Mesenchymal stem cell (in vitro differentiated cells and primary cell): ENCODE measurements at places on chromosomes 5 and 9.

GRCh38 chr5:627840-628239 is 15.7 kb downstream of the CEP72 start:
- no peak for DNase-seq
- H3K27me3 ChIP-seq = no peaks in the 10 kb centered on the region
- H3K4me1 ChIP-seq = no peaks in the 10 kb centered on the region
- H3K27ac ChIP-seq = no peak overlapping the region
- H3K4me3 ChIP-seq = no peak overlapping the region
- peaks cover 37% of the 10 kb centered on the region for H3K36me3 ChIP-seq

GRCh38 chr9:127711831-127712274 is 3.6 kb downstream of the PTRH1 start:
- H3K4me1 ChIP-seq = peaks cover 48% of the 10 kb centered on the region
- no peaks in the 10 kb centered on the region for H3K36me3 ChIP-seq
- peak overlapping the region; percentile 15 for H3K27ac ChIP-seq
- DNase-seq = no peak
- H3K4me3 ChIP-seq = no peak overlapping the region

DNA sequence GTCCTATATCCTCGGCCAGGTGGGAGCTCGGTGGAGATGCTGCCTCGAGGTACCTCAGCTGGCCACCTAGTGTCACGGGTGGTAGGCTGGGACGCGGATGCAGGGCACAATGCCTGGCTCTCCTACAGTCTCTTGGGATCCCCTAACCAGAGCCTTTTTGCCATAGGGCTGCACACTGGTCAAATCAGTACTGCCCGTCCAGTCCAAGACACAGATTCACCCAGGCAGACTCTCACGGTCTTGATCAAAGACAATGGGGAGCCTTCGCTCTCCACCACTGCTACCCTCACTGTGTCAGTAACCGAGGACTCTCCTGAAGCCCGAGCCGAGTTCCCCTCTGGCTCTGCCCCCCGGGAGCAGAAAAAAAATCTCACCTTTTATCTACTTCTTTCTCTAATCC is 2.0 kb downstream of the PCDHGC3 start:
- H3K27ac ChIP-seq = no peak overlapping the region
- peak overlapping the region; percentile 88 for H3K4me3 ChIP-seq
- no peak for DNase-seq
- H3K36me3 ChIP-seq = peaks cover 21% of the 10 kb centered on the region
- H3K4me1 ChIP-seq = peaks cover 21% of the 10 kb centered on the region

GRCh38 chr5:55625589-55625909 is 86.6 kb downstream of the SLC38A9 start:
- H3K4me3 ChIP-seq = peak overlapping the region; percentile 34
- no peak overlapping the region for H3K27ac ChIP-seq
- H3K36me3 ChIP-seq = no peaks in the 10 kb centered on the region
- DNase-seq = no peak

- no peak overlapping the region for H3K4me3 ChIP-seq
- H3K27ac ChIP-seq = no peak overlapping the region
- H3K4me1 ChIP-seq = no peaks in the 10 kb centered on the region
- no peaks in the 10 kb centered on the region for H3K27me3 ChIP-seq
Observed at GRCh38 chr9:7516376-7516775, 283.2 kb downstream of the DMAC1 start.

- H3K27me3 ChIP-seq = peaks cover 12% of the 10 kb centered on the region
- H3K36me3 ChIP-seq = no peaks in the 10 kb centered on the region
- DNase-seq = no peak
- no peak overlapping the region for H3K27ac ChIP-seq
- H3K4me1 ChIP-seq = no peaks in the 10 kb centered on the region
- H3K4me3 ChIP-seq = no peak overlapping the region
Observed at GRCh38 chr9:129391221-129391661, 213.2 kb upstream of the IER5L start.

GRCh38 chr9:37917313-37917731 is 13.4 kb upstream of the SLC25A51 start:
- H3K27ac ChIP-seq = no peak overlapping the region
- H3K4me1 ChIP-seq = peaks cover 24% of the 10 kb centered on the region
- H3K27me3 ChIP-seq = no peaks in the 10 kb centered on the region
- H3K4me3 ChIP-seq = no peak overlapping the region
- peaks cover 32% of the 10 kb centered on the region for H3K36me3 ChIP-seq

DNA sequence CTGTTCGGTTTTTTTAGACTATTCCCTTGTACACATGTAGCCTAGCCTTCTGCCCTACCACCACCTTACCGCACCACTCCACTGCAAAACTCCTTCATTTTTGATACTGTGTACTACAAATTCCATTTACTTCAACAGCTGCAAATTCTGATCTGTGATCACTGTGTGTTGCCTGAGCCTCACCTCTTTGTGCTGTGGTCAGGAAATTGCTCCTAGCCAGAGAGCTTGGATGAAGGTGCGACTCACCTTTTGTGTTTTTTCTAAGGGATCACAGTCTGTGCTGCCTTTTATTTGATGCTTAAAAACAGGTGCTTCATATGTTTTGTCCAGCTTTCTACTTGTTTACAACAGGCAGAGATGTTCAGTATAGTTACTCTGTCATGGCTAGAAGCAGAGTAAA is 31.5 kb downstream of the CSNK1G3 start:
- no peak overlapping the region for H3K4me3 ChIP-seq
- H3K27ac ChIP-seq = no peak overlapping the region
- H3K4me1 ChIP-seq = peaks cover 4% of the 10 kb centered on the region
- peaks cover 4% of the 10 kb centered on the region for H3K36me3 ChIP-seq
- no peak for DNase-seq

DNA sequence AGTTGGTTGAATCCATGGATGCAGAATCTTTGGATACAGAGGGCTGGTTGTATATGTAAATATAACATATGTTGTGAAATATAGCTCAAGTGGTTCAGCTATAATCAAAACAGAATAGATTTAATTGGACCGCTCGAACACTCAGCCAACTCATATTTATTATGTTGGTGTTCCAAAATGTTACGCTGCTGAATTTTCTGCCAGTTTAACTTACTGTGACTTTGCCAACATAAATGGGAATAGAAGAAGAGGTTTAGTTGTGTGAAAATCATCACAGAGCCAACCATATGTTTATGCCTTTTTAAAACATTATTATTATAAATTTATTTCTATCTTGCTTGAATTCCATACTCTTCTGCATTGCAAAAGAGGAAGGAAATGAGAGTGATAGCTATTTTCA is 178.2 kb upstream of the FBXL7 start:
- H3K27ac ChIP-seq = no peak overlapping the region
- H3K4me1 ChIP-seq = no peaks in the 10 kb centered on the region
- H3K4me3 ChIP-seq = no peak overlapping the region
- no peaks in the 10 kb centered on the region for H3K36me3 ChIP-seq
- H3K27me3 ChIP-seq = no peaks in the 10 kb centered on the region

DNA sequence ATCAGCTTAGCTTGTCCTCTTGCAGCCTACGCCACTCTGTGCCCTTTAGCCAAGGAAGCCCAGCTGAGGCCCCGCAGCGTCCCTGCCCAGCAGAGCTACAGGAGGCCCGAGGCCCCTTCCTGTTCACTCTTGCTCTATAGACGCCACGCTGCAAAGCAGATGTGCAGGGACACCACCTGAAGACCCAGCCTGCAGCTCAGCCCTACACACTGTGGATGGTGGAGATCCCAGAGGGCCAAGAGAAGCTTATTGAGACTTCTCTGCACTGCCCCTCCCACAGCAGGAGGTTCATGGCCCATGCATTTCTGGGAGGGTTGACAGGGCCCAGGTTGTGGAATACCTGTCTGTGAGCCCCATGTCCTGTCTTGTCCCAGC is 33.6 kb downstream of the IRF1 start:
- H3K4me1 ChIP-seq = peaks cover 31% of the 10 kb centered on the region
- H3K4me3 ChIP-seq = no peak overlapping the region
- no peaks in the 10 kb centered on the region for H3K27me3 ChIP-seq

- H3K27ac ChIP-seq = no peak overlapping the region
- H3K36me3 ChIP-seq = no peaks in the 10 kb centered on the region
- no peak for DNase-seq
Observed at GRCh38 chr5:13519131-13519530, 425.4 kb downstream of the DNAH5 start.

DNA sequence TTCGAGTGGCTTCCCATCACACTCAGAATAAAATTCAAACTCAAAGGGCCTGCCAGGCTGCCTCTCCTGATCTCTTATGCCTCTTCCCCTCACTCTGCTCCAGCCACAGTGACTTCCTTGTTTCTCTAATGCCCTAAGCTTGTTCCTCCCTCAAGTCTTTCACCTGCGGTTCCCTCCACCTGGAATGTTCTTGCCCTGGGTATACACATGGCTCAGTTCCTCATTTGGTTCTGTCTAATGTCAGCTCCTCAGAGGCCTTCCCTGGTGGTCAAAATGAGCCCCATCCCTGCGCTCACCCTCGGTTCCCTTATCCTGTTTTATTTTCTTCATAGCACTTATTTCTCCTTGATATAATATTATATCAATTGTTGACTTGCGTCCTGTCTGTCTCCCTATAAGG is 12.7 kb upstream of the CYSTM1 start:
- H3K27ac ChIP-seq = no peak overlapping the region
- peaks cover 3% of the 10 kb centered on the region for H3K4me1 ChIP-seq
- DNase-seq = no peak
- no peaks in the 10 kb centered on the region for H3K27me3 ChIP-seq
- H3K4me3 ChIP-seq = no peak overlapping the region

GRCh38 chr5:67474597-67475238 is 278.1 kb upstream of the CD180 start:
- no peaks in the 10 kb centered on the region for H3K36me3 ChIP-seq
- H3K4me1 ChIP-seq = no peaks in the 10 kb centered on the region
- no peaks in the 10 kb centered on the region for H3K27me3 ChIP-seq
- no peak overlapping the region for H3K27ac ChIP-seq

DNA sequence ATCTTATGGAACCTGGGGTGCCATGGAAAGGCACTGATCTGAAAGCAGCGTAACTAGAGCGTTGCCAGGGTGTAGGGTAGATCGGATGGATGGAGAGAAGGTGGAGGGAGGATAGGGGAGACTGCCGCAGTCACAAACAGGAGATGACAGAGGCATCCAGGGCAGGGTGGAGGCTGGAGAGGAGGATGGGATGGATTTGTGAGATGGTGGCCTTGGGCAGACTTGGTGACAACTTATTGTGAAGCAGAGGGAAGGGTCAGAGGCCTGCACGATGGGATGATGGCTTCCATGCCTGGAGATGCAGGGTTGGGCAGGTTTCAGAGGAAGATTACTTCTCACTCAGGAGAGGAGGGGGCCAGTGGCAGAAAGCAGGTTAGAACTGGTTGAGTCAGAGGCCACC is 2.4 kb downstream of the GLIPR2 start:
- no peaks in the 10 kb centered on the region for H3K27me3 ChIP-seq
- H3K4me3 ChIP-seq = no peak overlapping the region
- peaks cover 34% of the 10 kb centered on the region for H3K4me1 ChIP-seq
- DNase-seq = no peak
- no peak overlapping the region for H3K27ac ChIP-seq

DNA sequence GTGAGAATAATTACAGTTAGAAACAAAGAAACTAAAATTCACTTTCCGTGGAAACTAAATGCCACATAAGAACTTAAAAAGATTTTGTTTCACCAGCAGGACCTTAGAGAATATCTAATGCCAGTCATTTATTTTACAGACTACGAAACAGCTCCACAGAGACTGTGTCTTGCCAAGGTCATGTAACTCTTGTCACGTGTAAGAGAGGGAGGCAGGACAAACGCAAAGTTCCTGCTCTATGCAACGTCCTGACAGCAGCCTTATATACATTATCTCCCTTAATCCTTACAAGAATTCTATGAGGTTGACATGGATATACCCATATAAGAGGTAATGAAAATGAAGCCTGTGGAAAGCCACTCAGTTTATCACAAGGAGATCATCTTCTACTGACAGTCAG is 39.4 kb downstream of the CTNNAL1 start:
- no peaks in the 10 kb centered on the region for H3K27me3 ChIP-seq
- H3K27ac ChIP-seq = no peak overlapping the region
- no peaks in the 10 kb centered on the region for H3K4me1 ChIP-seq
- no peak overlapping the region for H3K4me3 ChIP-seq

DNA sequence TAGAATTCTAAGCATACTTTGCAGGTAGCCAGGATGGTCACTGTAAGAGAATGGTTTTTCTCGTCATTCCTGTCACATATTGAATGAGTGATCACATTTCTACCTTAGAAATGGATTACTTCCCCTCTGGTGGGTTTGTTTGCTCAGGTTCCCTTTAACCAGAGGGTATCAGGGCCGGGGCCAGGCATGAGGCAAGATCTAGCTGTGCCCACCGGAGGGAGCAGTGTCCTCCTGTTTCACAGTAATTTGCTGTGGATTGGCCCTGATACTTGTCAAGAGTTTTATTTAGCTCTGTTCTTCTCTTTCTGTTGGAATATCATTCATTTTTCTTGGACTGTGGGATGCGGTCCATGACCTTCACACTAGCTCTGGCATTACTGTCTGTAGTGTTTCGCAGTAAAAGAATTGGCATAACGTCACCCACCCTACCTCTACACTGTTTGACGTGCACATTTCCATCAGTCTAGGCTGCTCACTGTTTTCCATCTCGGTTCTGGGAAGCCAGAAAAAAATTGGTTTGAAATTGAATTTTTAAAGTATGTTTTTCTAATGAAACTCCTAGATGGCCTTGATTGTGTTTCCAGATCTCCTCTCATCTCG is 42.4 kb upstream of the ZBED3 start:
- H3K27me3 ChIP-seq = peaks cover 31% of the 10 kb centered on the region
- no peak overlapping the region for H3K4me3 ChIP-seq
- peaks cover 4% of the 10 kb centered on the region for H3K4me1 ChIP-seq

DNA sequence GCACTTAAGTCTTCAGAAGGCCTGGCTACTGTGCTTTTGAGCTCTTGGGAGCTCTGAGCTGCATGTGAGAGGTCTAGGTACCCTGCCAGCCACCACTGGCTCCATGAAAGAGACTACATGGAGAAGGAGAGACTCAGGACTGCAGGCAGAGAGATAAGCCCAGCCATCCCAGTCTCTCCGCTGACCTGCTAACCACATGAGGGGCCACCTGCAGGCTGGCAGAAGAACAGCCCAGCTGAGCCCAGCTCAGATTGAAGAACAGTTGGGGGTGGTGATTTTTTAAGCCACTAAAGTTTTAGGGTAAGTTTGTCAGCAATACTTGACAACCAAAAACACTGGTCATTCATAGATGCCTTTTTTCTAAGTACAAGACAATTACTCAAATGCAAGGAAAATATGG is 205.0 kb upstream of the PRDM9 start:
- DNase-seq = no peak
- H3K4me1 ChIP-seq = no peaks in the 10 kb centered on the region
- H3K27me3 ChIP-seq = no peaks in the 10 kb centered on the region

- H3K27me3 ChIP-seq = peaks cover 8% of the 10 kb centered on the region
- peak overlapping the region; percentile 90 for H3K4me3 ChIP-seq
- peak overlapping the region; percentile 48 for H3K27ac ChIP-seq
- DNase-seq = peak; percentile 84
- H3K4me1 ChIP-seq = peaks cover 12% of the 10 kb centered on the region
Observed at GRCh38 chr9:128456613-128457061, 831 bp downstream of the ODF2 start.

DNA sequence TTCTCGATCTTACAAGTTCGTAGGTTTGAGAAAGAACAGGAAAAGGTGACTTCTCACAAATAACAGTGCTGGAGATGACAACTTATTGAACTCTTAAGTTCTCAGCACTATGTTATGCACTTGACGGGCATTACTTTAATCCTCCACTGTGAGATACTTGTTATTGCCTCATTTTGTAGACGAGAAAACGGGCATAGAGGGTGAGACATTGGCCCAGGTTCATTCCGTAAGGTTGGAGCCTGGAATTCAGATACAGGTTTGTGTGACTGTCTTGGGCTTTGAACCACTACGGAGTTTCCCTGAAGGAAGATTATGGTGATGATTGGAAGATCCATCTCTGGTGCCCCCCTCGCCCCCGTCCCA is 657 bp downstream of the MAT2B start:
- H3K27me3 ChIP-seq = no peaks in the 10 kb centered on the region
- H3K4me1 ChIP-seq = peaks cover 1% of the 10 kb centered on the region
- DNase-seq = no peak
- H3K36me3 ChIP-seq = no peaks in the 10 kb centered on the region
- peak overlapping the region; percentile 89 for H3K27ac ChIP-seq

GRCh38 chr5:133289686-133290367 is 238.0 kb downstream of the HSPA4 start:
- DNase-seq = no peak
- H3K36me3 ChIP-seq = no peaks in the 10 kb centered on the region
- peaks cover 50% of the 10 kb centered on the region for H3K27me3 ChIP-seq
- no peak overlapping the region for H3K27ac ChIP-seq
